ENCODE measurements at places on chromosomes 2 and 18. TPM values are rescaled to one million over a fixed set of nuclear protein-coding genes. Genes with fewer than 3 reads are reported as not detected.

- no peaks in the 10 kb centered on the region for H3K27me3 ChIP-seq
- H3K4me1 ChIP-seq: no peaks in the 10 kb centered on the region
- no peaks in the 10 kb centered on the region for H3K36me3 ChIP-seq
- no peak overlapping the region for H3K27ac ChIP-seq
These were observed 15.8 kb upstream of the IER3IP1 start for GRCh38 chr18:47191961-47192360.

GRCh38 chr18:57790316-57790715 is 12.8 kb downstream of the ATP8B1 start:
- DNase-seq: no peak
- H3K27ac ChIP-seq: no peak overlapping the region
- no peaks in the 10 kb centered on the region for H3K36me3 ChIP-seq
- no peaks in the 10 kb centered on the region for H3K27me3 ChIP-seq

DNA sequence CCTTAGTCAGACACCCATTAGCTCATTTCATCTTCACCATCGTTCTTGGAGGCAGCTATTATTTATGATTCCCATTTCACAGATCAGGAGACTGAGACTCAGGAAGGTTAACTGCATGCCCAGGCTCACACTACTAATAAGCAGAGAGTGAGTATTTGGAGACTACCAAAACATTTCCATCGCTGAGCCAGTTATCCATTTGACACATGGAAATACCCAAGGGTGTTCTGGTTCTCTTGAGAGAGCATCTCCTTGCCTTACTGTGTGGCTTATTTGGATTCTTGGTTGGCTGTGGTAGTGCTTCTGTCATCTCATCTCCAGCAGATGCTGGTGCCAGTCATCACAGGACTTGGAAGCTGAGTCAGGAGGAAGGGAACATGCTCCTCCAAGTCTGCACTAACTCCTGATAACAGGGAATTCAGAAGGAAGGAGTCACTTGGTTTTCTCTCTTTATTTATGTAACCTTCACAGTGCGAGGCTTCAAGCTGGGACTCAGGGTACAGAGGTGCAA is 55.2 kb downstream of the RASGRP3 start:
- H3K4me1 ChIP-seq: no peaks in the 10 kb centered on the region
- no peaks in the 10 kb centered on the region for H3K27me3 ChIP-seq
- no peak overlapping the region for H3K4me3 ChIP-seq
- no peak overlapping the region for H3K27ac ChIP-seq

DNA sequence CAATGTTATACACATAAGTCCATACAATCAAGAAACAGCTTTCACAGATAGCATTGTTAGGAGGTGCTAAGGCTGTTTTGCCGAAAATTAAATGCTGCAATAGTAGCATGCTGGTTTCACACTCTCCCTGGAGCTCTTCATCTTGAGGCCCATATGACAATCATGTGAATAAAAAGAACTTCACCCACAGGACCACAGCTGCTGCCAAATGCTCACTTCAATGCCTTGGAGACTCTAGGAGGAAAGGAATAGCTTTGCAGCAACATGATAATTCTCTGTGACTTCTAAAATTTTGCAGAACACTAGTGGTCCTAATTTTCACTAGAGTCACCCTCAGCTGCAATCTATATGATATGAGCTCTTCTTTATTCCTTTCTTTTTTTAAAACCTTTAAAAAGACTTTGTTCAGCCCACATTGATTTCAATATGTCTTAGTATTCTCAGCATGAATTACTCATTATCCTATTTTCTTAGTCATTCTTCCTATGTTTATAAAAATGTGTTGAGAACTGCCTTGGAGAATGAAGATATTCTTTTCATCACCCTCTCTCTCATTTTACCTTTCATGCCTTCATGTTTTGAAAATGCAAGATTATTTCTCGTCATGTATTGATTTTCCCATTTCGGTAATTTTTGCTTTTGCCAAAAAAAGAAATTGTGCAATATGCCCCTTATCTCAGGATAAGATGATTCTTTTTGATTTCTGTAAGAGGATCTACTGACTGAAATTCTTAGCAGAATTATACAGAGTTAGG is 108.2 kb downstream of the PDE1A start:
- DNase-seq: no peak
- no peaks in the 10 kb centered on the region for H3K36me3 ChIP-seq
- no peak overlapping the region for H3K4me3 ChIP-seq

- no peak for DNase-seq
- H3K36me3 ChIP-seq: no peaks in the 10 kb centered on the region
- H3K4me3 ChIP-seq: no peak overlapping the region
- no peaks in the 10 kb centered on the region for H3K27me3 ChIP-seq
These were observed 244.3 kb downstream of the FAM210A start for GRCh38 chr18:13481820-13482617.

DNA sequence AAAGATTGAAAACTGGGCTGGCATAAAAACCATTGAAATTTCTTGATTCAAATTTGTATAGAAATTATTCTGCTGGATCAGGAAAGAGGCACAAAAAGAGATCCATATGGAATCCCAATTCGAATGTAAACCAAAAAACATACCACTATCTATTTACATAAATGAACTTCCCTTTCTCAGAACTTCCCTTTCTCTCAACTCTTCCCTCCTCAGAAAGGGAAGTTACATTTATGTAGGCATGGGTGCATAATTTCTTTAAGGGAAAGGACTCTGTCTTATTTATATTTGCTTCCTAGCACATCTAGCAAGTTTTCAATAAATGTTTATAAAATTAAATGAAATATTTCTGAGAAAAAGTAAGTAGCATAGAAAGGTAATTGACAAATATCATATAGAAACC is 398.1 kb upstream of the ATP5MC3 start:
- no peaks in the 10 kb centered on the region for H3K36me3 ChIP-seq
- no peak for DNase-seq
- peaks cover 14% of the 10 kb centered on the region for H3K4me1 ChIP-seq
- H3K4me3 ChIP-seq: no peak overlapping the region
- no peaks in the 10 kb centered on the region for H3K27me3 ChIP-seq

DNA sequence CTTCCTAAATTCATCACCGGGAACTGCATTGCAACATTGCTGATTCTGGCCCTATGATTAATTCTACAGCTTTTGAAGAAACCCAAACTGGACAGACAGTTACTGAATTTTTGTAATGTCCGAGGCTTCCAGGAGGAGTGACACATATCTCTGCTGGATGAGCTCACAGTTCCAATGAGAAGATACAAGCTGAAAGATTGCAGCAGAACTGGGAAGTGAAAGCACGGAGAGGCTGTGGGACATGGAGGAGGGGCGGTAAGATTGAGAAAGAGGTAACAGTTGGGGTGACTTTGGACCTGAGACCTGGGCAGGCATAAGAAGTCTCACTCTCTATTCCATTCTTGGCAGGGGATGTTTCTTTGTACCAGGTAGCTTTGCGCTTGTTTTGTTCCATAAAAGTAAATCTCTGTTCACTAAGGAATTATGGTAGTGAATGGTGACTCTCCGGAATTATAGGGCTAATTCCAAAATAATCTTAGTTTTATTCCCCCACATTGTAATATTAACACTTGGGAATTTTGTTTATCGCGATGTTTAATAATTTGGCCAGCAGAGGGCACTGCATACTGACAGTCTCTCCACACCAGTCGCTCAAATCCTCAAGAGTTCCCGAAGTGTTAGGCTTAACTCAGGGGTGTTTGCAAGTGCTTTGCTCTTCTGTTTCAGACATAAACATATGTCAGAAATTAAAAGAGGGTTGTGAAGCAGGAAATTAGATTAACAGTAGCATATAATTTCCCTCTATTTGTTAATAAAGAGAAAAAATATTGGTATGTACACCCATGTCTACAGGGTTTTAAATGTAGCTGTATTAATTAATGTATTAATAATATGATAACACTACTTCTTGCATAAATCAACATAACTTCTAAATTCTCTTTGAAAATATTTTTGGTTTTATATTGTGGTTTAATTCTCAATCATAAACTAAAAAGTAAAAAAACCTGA is 201.4 kb downstream of the SOCS6 start:
- H3K27ac ChIP-seq: no peak overlapping the region
- peak overlapping the region; percentile 15 for H3K4me3 ChIP-seq
- peaks cover 9% of the 10 kb centered on the region for H3K4me1 ChIP-seq
- DNase-seq: peak; percentile 32
- no peaks in the 10 kb centered on the region for H3K36me3 ChIP-seq

DNA sequence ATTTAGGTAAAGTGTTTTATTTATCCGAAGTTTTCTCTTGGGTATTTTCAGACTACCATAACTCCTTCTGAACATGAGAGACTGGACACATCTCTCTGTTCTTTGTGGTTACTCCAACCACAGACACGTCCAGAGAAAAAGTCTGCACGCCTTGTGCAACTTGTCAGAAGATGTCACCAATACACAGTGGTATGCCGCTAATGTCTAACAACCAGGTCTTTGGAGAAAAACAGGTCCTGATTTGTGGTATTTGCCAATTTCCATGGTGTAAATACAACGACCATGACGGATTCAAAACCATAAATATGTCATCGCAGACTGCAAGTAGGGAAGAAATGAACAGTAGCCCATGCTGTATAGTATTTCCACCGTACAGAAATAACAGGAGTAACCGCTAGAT is 620.6 kb upstream of the ID2 start:
- DNase-seq: peak; percentile 16
- H3K27me3 ChIP-seq: no peaks in the 10 kb centered on the region
- no peaks in the 10 kb centered on the region for H3K36me3 ChIP-seq
- no peak overlapping the region for H3K4me3 ChIP-seq
- no peaks in the 10 kb centered on the region for H3K4me1 ChIP-seq
- H3K27ac ChIP-seq: no peak overlapping the region

DNA sequence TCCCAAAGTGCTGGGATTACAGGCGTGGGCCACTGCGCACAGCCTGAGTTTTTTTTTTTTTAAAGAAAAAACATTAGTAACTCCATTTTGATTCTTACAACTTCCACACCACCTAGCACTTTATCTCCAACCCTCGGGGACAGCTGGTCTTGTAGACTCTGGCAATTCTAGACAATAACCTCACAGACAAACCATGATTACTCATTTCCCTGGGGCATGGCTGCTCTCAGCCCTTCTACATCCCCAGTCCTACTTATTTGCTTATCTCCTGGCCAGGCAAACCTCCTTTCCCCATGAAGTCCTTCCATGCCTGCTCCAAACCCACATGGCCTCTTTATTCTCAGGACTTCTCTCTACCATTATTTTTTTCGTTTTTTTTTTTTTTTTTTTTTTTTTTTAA is 91.1 kb downstream of the ACTR3 start:
- DNase-seq: no peak
- peaks cover 74% of the 10 kb centered on the region for H3K4me1 ChIP-seq
- H3K4me3 ChIP-seq: no peak overlapping the region
- H3K27me3 ChIP-seq: no peaks in the 10 kb centered on the region

DNA sequence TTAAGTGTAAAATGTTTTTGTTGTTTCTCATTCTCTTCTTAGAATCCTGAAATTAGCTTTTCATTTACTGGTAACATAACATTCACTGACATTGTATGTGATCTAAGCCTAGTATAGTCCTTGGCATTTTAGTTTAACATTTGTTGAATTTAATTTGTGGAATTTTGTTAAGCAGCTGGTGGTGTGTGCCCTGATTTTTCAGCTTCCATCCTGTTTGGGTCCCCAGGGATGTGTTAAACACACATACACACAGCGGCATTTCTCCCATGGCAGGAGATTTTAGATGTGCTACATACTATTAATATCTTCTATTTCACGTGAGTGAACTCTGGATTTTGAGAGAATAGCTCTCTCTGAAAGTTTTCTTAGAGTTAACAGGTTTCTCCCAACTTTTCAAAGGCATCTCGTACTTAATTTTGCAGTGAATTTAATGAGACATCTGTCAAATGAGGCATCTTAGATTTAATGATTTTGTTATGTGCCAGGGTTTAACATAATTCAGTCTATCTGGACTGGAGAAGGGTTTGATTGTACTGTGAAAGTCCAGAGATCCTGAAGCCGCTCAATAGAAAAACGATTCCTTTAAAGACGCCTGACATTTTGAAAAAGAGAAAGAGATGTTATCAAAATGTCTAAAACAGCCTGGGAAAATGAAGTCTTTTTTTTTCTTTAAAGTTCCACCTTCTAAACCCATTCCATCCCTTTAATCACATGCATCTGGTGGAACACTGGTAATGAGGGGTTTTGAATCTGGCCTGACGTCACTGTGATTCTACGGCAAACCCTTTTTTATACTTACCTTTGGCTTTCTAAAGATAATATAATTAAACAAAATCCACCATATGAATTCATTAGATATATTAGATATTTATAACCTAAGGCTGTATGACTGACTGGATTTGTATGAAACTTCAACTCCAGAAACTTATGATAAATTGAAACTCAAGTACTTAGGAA is 6.8 kb downstream of the PHLPP1 start:
- no peaks in the 10 kb centered on the region for H3K27me3 ChIP-seq
- H3K27ac ChIP-seq: peak overlapping the region; percentile 6
- no peaks in the 10 kb centered on the region for H3K36me3 ChIP-seq
- no peak overlapping the region for H3K4me3 ChIP-seq

DNA sequence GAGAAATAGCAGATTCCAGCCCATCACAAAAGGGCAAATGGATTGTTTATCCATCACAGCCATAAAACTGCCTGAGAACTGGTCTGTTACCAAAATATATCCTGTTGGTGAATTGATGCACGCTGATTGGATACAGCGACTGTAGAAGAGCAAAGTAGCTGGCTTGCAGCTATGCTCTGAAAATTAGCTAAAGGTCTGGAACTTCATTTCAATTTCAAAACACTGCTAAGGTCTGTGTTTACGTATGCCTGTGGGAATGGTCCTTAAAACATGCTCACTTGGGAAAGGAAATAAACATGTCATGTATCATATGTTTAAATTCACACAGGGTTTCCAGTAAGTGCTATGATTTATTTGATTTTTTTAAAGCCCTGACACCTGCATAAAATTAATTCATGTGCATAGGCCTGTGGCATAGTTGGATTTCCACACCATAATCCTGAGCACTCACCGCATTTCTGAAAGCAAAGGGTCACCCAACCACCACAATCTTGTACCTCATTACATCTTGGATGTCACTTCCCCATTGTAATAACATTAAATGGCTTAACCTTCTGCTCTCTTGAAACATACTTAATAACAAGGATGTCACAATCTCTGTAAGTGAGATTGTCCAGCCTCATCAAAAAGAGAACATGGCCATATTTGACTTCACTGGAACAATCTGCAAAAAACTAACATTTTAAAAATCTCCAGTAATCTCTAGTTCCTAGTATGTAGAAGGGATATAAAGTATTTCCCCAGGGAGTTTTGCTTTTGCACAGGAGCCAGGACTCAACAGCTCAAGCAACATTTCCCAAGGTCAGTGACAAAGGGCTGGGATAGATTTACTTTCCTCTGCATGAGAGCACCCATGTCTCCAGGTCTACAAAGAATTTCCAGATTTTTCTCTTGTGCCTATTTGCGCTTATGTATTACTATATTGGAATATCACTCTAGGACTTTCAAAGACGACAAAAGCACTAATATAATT is 109.8 kb downstream of the FARSB start:
- H3K4me1 ChIP-seq: peaks cover 6% of the 10 kb centered on the region
- H3K36me3 ChIP-seq: no peaks in the 10 kb centered on the region
- peaks cover 2% of the 10 kb centered on the region for H3K27me3 ChIP-seq
- no peak overlapping the region for H3K4me3 ChIP-seq
- no peak for DNase-seq

FAM124B gene
- total RNA-seq: not detected

HOXD13 gene
- not detected for total RNA-seq

MSTN gene
- not detected for total RNA-seq

DSG2 gene
- total RNA-seq: 23.3 TPM
